ENCODE measurements at places on chromosomes 4 and X.
A peak's percentile ranks its signal among the peaks of the same experiment; 100 is the strongest.

- DNase-seq: no peak
Measured at GRCh38 chr4:122758033-122758432, 25.5 kb downstream of the BBS12 start.

GRCh38 chr4:98448908-98449307 lies 187.7 kb downstream of the RAP1GDS1 start:
- DNase-seq: peak; percentile 90

DNA sequence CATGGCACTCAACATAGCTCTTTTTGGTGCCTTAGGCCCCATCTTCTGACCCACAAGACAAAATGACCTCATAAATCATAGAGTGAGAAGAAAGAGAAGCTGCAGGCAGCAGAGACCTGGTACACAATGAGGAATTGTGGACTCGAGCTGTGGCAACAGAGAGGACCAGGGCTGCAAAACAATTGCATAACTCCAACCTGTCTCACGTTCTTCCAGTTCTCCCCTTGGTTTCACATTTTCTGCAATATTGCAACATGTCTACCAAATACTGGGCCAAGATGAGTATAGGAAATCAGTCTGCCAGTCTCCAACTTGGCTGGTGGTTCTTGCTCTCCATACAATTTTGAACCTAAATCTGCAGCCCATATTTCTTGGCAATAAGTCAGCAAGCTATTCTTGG lies 105.3 kb downstream of the KDR start:
- no peak for DNase-seq

DNA sequence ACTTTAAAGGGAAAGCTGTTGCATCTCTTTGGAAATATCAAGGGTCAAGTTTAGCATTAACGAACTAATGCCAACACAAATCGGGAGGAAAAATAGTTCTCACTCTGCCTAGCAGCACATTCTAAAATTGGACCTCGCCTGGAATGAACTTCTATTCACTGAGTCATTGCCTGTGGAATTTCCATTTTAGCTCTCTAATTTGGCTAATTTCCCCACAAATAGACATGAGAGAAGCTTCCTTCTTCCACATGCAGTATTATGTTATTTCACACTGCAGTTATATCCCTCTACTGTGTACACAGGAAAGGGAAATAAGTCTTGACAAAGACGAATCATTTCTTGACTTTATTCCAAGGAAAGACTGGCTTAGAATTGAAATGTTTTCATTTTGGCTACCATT lies 9.3 kb downstream of the ZXDA start:
- DNase-seq: no peak

GRCh38 chr4:107747748-107748486 lies 27.9 kb upstream of the PAPSS1 start:
- DNase-seq: no peak

DNA sequence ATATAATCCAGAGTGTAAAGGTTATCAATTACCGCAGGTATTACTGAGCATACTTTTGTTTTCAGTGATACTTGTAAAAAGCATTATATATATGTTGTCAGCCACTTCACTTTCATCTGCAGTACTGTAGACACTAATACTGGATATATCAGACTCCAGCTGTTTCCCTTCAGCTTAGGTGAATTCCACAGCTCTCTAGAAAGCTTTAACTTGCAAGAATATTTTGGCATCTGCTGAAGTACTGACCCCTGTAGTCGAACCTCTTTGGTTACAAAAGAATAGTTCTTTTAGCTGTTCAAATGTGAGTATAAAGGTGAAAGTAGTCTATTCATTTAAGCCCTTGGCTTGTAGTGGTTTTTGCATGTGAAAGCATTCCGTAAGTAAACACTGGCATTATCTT lies 1222.7 kb upstream of the TENM3 start:
- DNase-seq: no peak

- no peak for DNase-seq
Measured at GRCh38 chr4:71025654-71026053, 32.2 kb downstream of the DCK start.

DNA sequence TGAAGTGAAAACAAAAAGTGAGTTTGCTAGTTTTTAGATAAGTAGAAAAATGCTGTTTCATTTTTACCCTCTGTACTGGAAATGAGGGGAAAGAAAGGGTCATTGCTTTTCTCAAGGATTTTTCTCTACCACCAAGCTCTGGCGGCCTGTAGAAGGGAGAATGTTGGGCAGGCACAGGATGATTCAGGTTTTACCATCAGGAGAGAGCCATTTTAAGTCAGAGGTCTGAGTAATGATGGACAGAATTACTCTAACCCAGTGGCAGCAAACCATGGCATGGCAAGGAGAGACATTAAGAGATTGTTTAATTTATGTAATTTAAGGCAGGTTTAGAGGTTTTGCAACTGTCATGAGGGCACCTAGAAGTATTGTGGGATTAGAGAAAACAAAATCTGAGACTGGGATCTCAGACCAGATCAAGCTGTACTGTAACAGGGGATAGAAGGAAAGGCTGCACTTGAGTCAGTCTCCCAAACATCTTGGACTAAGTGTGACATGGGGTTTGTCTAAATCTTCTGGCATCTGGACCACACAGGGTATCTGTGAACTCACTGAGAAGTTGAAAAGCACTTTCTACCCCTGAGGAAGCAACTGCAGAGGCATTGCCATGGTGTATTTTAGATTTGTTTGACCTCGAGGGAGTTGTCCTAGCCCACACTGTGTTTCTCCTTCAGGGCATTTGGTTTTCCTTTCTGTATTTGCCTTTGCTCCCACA lies 81.6 kb downstream of the BANK1 start:
- DNase-seq: no peak

- DNase-seq: no peak
Measured at GRCh38 chr4:116880625-116881024, 204.8 kb downstream of the TRAM1L1 start.

DNA sequence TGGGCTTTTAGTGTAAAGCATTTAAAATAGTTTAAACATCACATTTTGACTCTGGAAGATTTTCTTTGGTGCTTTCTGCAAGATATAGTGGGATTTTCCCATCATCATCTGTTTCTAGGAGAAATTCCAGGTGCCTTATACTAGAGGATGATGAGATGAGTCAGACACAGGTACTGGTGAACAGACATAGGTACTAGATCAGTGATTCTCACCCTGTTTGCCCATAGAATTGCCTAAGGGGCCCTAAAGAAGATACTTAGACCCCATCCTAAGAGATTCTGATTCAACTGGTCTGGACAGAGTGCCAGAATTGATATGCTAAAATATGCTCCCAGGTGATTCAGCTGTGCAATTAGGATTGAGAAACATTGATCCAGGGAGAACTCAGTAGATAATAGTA lies 9.7 kb downstream of the TSPAN7 start:
- no peak for DNase-seq

Measured in DND-41 (cell line).